ENCODE measurements at places on chromosomes 3 and 15. TPM values are rescaled to one million over a fixed set of nuclear protein-coding genes. Genes with fewer than 3 reads are reported as not detected.

DNA sequence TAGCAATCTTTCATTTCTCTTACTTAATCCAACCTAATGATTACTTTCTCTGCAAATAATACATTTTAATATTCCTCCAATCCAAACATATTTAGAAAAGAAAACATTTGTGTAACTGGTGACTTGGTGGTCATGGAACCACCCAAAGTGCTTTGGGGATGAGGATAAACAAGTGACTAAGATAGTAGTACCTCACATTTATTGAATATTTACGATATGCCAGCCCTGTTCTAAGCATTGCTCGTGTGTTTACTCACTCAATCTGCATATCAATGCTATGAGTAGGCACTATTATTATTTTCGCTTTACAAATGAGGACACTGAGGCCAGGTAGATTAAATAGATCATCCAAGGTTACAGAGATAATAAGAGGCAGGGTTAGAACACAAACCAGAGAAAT lies 189.5 kb downstream of the SHOX2 start:
- DNase-seq = no peak

DNA sequence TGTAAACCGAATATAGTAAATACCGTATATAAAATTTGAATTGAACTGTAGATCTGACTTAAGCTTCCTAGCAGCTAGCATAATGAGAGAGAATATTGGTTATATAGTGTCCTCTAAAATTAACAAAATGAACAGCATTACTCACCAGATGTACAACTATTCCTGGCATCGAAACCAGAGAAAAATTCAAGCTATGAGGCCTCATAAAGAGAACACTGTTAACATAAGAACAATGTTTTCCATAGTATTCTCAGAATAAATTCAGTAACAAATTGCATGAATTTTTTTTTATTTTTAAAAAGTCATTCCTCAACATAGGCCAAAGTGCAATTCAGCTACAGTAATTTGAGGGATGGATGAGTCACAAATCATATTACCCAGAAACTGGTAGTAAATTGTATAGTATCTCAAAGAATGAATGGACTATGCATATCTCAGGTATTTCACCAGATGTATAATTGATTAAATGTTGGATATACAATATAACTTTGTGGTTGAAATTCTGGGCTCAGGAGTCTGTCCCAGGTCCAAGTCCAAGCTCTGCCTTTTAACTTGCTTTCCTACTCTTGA lies 5.0 kb downstream of the TMEM207 start:
- DNase-seq = no peak

- DNase-seq = no peak
Observed at GRCh38 chr3:16427103-16427965, 86.2 kb downstream of the RFTN1 start.

DNA sequence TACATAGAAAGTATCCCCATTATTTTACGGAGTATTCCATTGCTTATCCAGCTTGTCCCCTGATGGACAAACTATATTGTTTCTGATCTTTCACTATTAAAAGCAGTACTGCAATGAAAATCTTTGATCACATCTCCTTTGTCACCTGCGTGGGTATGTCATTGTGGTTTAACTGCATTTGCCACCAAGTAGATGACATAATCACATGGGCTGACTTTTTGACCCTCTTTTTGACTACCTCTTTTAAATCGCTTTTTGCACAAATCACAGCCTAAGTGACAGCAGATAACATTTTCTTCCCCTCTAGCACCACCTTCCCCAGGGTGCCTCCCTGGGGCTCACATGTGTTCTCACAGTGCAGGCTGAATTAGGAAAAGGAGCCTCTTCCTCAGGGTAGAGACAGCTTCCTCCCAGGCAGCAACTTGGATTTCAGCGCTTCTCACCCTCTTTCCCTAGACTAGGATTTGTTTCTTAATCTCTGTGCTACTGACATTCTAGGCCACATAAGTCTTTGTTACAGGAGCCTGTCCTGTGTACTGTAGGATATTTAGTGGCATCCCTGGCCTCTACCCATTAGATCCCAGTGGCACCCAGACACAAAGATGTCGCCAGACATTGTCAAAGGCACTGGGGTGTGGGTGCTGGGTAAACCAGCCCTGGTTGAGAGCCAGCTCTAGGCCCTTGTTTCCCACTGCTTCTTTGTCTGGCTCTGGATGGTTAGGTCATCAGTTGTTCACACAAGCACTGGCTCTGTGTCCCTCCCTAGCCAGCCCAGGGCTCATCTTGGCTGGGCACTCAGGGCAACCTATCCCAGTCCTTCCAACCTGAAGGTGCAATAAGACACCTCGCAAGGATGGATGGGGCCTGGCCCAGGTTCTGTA lies 1.3 kb upstream of the RBP1 start:
- no peak for DNase-seq

DNA sequence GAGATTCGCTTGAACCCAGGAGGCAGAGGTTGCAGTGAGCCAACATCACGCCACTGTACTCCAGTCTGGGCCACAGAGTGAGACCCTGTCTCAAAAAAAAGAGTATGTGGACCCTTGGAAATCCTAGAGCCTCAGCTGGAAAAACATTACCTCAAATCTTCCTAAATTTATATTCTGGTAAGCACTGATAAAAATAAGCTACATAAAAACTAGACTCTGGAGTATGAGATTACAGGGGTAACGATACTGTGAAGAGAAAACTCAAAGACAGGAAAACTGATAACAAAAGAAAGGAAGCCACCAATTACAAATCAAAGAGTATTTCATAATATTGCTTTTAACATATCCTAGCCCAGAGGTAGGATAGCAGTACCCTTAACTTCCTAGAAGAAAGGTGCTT lies 30.3 kb downstream of the SETD2 start:
- DNase-seq = no peak

- no peak for DNase-seq
Observed at GRCh38 chr3:105537371-105538080, 170.8 kb downstream of the ALCAM start.

- peak; percentile 45 for DNase-seq
Observed at GRCh38 chr3:119294696-119295671, 801 bp downstream of the ARHGAP31 start.

GRCh38 chr15:88917760-88918159 lies 4.6 kb upstream of the MFGE8 start:
- DNase-seq = no peak

DNA sequence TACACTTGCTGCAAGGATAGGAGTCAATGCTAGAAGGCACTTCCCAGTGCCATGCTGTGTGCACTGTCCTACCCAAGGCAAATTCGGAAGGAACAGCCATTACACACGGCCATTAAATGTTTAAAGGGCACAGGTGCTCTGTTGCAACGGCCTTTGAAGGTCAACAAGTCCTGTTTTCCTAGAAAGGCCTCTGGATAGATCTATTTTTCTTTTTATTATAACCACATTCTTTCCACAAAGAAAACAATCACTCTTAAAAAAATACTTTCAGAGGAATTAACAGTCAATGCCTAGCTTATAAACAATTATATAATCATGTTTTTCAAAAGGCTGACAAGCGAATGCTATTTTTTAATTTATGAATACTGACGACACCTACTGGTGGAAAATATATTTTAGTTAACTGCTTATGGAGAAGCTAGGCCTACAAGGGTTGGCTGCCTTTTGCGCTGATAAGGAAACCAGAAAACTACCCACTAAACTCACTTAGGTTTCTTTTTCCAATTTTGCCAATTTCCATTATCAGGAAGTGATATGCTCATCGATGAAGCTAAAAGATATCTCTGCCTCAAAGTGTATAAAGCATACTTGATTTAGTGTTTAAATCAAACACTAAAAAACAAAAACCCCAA lies 2.4 kb downstream of the ARHGEF3 start:
- DNase-seq = no peak

DNA sequence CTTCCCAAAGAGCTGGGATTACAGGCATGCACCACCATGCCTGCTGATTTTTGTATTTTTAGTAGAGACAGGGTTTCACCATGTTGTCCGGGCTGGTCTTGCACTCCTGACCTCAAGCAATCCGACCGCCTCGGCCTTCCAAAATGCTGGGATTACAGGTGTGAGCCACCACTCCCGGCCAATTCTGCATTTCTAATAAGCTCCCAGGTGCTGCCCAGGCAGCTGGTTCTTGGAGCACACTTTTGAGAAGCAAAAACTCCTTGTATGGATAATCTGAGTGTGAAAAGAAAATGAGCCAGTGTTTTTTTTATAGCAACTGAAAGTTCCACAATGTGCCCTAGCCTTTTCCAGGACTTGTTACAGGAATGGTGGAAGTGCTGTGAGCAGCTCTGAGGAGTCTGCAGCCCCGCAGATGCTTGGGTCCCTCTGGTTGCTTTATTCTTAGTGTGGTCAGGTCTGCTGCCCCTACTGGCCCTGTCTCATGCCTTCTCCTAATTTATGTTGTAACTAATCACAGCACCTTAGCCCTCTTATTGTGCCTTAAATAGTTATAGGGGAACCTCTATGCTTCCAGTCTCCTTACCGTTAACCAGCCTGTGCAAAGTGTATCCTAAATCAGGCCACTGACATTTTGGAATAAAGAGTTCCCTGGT lies 13.5 kb upstream of the KCNAB1 start:
- DNase-seq = no peak

DNA sequence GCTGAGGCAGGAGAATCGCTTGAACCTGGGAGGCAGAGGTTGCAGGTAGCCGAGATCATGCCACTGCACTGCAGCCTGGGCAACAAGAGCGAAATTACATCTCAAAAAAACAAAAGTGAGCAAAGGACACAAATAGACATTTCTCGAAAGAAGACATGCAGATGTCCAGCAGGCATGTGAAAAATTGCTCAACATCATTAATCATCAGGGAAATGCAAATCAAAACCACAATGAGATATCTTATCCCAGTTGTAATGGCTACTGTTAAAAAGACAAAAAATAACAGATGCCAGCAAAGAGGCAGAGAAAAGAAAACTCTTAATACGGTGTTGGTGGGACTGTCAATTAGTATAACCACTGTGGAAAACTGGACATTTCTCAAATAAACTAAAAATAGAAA lies 20.9 kb downstream of the ASB7 start:
- no peak for DNase-seq

DNA sequence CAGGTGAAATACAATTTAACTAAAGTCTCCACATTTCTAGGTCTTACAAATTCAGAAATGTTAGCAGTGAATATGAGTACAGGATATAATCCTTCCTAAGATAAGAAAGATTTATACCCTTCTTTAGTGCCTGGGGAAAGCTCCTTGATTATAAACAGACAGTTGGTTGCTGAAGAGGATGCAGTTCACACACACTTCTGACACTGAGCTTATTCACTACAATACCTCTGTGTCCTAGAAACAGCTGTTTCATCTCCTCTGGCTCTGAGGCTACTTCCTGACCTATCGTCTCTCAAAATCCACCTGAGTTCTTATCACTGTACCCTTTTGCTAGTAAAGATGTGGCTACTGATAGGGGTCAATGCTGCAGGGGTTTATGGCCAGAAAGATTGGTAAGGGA lies 57.1 kb downstream of the TP63 start:
- DNase-seq = no peak

- DNase-seq = no peak
Observed at GRCh38 chr3:129599607-129600006, 6.9 kb downstream of the PLXND1 start.

DNA sequence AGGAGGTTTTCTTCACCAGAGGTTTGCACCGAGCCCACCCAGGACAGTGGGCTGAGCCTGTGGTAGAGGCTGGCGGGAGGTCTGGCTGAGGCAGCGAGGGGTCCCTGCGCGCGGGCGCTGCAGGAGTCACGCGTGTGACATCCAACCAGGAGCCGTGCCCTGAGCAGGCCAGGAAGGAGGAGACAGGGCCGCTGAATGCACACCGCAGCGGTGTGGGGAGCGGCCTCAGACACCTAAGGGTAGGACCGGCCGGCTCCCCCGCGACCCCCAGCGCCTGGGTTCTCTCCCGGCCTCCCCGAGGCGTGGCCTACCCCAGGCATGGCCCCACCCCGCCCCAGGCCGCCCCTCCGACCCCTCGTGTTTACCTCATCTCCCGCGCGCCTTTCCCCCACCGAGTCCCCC lies 412 bp downstream of the SLC41A3 start:
- peak; percentile 40 for DNase-seq

- DNase-seq = no peak
Observed at GRCh38 chr3:154013736-154014135, 107.5 kb upstream of the ARHGEF26 start.

DNA sequence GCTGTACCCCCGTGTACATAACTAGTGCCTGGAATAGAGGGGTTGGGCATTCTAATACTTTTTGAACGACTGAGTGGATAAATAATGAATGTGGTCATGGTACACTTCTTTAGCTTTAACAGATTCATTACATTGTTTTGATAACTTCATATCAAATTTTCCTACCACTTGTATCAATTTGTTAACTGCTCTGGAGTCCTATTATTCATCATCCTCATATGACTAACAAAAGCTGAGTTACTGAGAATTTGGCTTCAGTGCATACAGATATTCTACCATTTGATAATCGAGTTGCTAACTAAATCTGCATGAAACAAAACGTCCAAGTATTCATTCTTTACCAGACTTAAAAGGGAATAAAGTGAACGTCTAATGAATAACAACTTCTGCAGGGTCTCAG lies 31.7 kb downstream of the FRMD5 start:
- DNase-seq = no peak

- no peak for DNase-seq
Observed at GRCh38 chr15:36960947-36961227, 139.5 kb downstream of the MEIS2 start.

DNA sequence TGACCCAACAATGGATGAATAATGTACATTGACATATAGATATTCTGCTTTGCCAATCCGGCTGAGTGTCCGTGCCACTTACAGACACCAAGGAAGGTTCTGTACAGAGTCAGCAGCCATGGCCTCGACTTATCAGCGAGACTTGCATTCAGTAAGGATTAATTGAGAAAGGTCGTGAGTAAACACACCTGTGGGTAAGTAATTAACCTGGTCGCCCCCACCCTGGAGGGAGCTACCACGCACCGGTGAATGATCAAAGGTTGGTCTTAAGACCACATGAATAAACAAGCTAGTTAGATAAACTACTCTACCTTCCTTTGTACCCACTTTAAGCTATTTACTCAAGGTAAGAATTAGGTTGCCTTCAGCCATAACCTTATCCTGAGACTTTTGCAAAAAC lies 66.5 kb upstream of the MFGE8 start:
- DNase-seq = no peak

- no peak for DNase-seq
Observed at GRCh38 chr3:62940771-62941563, 65.8 kb upstream of the CADPS start.

The GTPBP8 gene
- 21.6 TPM for total RNA-seq

The APOD gene
- 0.54 TPM for total RNA-seq

The CD86 gene
- 0.14 TPM for total RNA-seq

The HTR3E gene
- not detected for total RNA-seq

The TNNC1 gene
- total RNA-seq = 8.4 TPM

The GPR27 gene
- total RNA-seq = not detected

The BLM gene
- total RNA-seq = 71.9 TPM

The ARPP21 gene
- total RNA-seq = not detected

The TRAIP gene
- total RNA-seq = 30.0 TPM

The MAP1A gene
- 0.84 TPM for total RNA-seq

The MAGEL2 gene
- not detected for total RNA-seq

The C3orf80 gene
- total RNA-seq = 0.11 TPM
